ENCODE measurements at places on chromosomes 3 and 15.

DNA sequence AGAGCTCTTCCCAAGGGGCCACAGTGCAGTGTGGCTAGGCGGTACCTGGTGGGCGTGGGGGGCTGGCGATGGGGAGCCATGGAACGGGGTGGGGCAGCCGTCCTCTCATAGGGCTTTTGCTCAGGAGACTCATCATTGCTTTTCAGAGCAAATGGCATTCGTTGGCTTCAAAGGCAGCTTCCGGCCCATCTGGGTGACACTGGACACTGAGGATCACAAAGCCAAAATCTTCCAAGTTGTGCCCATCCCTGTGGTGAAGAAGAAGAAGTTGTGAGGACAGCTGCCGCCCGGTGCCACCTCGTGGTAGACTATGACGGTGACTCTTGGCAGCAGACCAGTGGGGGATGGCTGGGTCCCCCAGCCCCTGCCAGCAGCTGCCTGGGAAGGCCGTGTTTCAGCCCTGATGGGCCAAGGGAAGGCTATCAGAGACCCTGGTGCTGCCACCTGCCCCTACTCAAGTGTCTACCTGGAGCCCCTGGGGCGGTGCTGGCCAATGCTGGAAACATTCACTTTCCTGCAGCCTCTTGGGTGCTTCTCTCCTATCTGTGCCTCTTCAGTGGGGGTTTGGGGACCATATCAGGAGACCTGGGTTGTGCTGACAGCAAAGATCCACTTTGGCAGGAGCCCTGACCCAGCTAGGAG lies 40.8 kb downstream of the MESD start:
- no peak for DNase-seq

DNA sequence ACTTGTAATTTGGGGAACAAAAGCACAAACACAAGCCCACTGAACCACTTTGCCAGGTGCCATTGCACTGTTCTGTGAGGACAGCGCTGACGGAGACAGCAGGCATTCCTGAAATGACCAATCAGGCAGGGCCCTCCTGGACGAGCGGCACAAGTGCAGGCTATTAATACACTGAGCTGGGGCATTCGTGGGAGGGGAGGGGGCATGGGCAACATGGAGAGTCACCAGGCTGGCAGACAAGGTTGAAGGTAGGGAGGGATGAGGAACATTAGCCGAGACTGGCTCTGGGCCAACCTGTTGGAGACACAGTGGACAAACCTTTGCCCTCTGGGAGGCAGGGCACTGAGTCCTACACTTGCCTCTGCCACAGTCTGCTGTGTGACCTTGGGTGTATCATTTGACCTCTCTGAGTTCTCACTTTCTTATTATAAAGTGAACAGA lies 45.6 kb downstream of the NOX5 start:
- no peak for DNase-seq

DNA sequence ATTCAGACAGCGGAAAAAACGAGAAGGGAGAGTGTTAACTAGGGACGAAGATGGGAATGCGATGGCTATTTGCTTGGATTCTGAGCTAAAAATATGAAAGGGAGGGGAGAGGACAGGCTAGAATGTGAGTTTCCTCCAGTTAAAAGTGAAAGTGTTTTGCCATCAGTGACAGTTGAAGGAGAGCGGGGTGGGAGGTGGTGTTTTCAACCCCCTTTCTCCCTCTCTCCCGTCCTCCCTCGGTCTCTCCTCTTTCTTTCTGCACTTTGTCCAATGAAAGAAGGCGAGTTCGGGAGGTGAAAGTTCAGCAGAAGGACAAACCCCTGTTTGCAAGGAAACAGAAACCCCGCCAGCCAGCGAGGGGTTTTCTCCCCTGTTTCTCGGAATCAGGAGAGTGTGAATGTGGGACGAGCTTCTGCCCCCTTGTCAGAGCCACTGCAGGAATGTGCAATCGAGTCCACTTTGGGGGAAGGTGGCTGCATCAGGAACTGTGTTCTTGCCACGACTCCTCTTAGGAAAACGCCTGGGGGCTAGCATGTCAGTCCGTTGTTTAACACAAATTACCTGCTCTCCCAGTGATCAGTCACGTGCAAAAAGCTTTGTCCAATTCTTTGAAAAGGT lies 975 bp upstream of the FOXP1 start:
- peak; percentile 74 for DNase-seq

GRCh38 chr3:171904829-171905228 lies 61.7 kb downstream of the TMEM212 start:
- no peak for DNase-seq

- no peak for DNase-seq
Measured at GRCh38 chr15:82181371-82181770, 81.2 kb downstream of the EFL1 start.

GRCh38 chr3:185823078-185824044 lies 1.5 kb downstream of the IGF2BP2 start:
- peak; percentile 17 for DNase-seq

GRCh38 chr3:171228240-171228639 lies 201.7 kb upstream of the SLC2A2 start:
- no peak for DNase-seq
